ENCODE measurements at places on chromosomes 2 and 18.

GRCh38 chr18:24677011-24677410 lies 216.6 kb downstream of the HRH4 start:
- no peak for DNase-seq

- no peak for DNase-seq
Observed at GRCh38 chr18:32610176-32610575, 139.5 kb upstream of the GAREM1 start.

- DNase-seq = no peak
Observed at GRCh38 chr2:39780825-39781600, 2.0 kb upstream of the THUMPD2 start.

DNA sequence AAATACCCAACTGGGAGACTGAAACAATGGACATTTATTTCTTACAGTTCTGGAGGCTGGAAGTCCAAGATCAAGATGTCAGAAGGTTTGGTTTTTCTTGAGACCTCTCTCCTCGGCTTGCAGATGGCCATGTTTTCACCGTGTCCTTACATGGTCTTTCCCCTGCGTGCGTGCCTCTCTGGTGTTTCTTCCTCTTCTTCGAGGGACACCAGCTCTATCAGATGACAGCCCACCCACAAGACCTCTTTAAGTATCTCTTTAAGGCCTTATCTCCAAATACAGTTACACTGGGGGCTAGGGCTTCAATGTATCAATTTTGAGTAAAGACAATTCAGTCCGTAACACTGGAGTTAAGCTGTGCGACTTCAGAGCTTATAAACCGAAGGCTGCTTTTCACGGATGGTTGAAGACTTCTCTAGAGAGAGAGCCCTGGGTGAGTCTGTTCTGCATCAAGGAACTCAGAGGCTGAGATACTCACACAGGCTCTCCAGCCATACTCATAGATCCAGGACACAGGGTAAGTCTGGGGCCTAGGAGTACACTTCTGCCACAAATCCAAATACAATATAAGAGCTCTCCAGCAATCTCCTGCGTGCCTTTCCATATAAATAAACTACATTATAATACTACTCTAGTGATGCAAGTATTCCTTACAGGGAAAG lies 339.9 kb upstream of the PKDCC start:
- DNase-seq = no peak

DNA sequence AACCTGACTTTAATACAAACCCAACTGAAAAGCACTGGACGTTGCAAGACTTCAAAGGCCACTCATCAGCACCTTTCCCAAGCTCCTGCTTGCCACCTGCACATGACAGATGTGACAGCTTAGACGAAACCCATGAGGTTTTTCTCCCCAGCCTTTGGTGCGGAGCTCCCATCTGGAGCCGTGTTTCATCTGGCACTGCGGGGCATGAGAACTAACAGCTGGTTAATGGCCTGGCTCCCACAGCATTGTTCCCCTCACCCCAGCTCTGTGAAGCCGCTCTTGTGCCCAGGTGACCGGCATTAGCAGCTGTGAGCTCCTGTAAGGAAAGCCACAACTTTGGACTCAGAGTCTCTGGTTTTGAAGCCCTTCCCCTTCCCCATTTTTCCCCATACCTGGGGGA lies 50.9 kb downstream of the GALR1 start:
- DNase-seq = no peak

DNA sequence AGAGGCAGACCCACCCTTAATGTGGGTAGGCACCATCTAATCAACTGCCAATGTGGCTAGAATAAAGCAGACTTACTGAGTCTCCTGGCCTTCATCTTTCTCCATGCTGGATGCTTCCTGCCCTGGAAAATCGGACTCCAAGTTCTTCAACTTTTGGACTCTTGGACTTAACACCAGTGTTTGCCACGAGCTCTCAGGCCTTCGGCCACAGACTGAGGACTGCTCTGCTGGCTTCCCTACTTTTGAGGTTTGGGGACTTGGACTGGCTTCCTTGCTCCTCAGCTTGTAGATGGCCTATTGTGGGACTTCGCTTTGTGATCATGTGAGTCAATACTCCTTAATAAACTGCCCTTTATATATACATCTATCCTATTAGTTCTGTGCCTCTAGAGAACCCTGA lies 21.9 kb downstream of the ST8SIA5 start:
- no peak for DNase-seq

- DNase-seq = no peak
Observed at GRCh38 chr2:169702996-169703395, 8.7 kb downstream of the PHOSPHO2 start.

GRCh38 chr2:192128655-192129054 lies 66.1 kb downstream of the TMEFF2 start:
- DNase-seq = no peak

DNA sequence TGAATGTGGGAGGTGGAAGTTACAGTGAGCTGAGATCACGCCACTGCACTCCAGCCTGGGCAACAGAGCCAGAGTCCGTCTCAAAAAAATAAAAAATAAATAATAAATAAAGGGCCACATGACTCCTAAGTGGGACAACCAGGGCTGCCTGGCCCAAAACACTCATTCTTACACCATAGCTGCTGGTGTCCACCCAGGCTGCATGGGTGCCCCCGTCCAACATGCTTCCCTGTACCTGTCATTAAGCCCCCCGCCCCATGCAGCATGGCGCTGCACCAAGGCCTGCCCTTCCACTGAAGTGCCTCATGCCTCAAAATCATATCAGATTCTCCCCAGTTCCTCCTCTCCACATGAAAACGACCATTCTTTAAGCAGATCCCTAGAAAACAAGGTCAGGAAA lies 10.8 kb downstream of the GALM start:
- DNase-seq = no peak

- DNase-seq = no peak
Observed at GRCh38 chr18:56910237-56910636, 236.7 kb upstream of the BOD1L2 start.

- DNase-seq = no peak
Observed at GRCh38 chr2:16655905-16656642, 9.6 kb downstream of the CYRIA start.

GRCh38 chr18:30450927-30451326 lies 591.6 kb downstream of the DSC3 start:
- DNase-seq = no peak

DNA sequence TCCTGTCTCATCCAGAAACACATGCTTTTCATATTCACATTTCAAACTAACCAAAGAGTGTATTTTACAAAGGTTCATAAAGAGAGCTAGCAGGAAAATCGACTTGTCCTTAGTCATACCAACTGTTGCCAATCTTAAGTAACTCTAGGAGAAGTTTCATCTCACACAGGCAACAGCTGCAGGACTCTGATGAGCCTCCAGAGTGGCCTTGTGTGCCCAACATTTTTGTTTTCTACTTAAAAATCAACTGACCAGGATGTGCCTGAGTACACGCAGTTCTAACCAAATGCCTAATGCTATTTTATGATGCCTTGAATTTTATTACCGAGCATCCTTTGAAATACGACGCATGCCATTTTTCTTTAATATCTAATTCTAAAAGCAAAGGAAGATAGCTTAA lies 595.9 kb upstream of the LRRTM4 start:
- no peak for DNase-seq

DNA sequence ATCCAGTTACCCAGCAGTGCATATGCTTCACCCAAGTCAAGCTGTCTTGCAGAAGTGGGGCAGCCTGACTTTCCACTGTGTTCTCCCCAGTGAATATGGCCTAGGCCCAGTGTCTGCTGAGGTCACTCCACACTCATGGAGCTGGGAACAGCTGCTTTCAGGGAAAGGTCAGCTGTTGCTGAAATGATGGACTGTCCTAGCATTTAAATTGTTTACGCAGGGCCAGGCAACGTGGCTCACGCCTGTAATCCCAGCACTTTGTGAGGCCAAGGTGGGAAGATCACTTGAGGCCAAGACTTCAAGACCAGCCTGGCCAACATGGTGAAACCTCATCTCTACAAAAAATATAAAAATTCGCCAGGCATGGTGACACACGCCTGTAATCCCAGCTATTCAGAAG lies 86.5 kb downstream of the LIPG start:
- no peak for DNase-seq

DNA sequence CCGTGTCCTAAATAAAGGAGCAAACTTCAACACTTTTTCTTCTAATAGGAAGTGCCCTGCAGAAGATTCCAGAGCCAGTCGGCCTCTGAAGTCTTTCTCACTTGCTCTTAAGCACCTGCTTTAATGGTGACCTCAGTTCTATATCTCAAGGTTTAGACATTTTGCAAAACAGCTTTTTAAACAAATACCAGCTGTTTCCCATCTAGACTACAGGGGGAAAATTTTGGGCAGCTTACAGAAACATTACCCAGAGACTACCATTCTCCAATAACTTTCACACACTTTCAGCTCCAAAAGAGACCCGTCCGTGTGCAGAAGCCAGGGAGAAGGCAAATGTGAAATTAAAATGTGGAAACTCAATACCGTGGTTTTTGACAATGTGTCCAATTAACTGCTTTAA lies 285.3 kb upstream of the CCDC68 start:
- DNase-seq = no peak

- no peak for DNase-seq
Observed at GRCh38 chr2:74007711-74008110, 23.0 kb downstream of the TET3 start.

- DNase-seq = no peak
Observed at GRCh38 chr2:180717588-180717987, 262.8 kb upstream of the UBE2E3 start.

GRCh38 chr2:16665748-16666448 lies at the start of gene CYRIA:
TSS of gene CYRIA (minus strand) at chr2:16665834. CDS start at chr2:16588119, 77,715 bp downstream.
- DNase-seq = no peak

GRCh38 chr2:88765154-88765888 lies 73.8 kb downstream of the RPIA start:
- no peak for DNase-seq

- no peak for DNase-seq
Observed at GRCh38 chr2:172438741-172439508, 11.5 kb downstream of the ITGA6 start.

DNA sequence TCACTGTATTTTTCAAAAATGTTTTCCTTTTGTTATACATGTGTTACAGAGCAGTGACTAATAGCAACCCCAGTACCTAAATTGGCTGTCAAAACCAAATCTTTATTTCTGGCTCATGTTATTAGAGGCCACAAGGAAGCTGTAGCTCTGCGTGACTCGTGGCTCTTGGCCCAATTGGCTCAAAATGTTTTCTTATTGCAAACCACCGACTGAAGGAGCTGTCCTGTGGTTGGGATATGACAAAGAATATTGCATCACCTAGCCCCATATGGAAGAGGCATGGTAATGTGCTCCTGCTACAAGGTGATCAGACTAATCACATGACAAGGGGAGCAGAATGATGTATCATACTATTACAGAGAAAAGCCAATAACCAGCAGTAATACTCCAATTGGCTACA lies 1058.5 kb downstream of the CBLN2 start:
- no peak for DNase-seq

GRCh38 chr2:132731441-132731840 lies 61.4 kb upstream of the LYPD1 start:
- no peak for DNase-seq

DNA sequence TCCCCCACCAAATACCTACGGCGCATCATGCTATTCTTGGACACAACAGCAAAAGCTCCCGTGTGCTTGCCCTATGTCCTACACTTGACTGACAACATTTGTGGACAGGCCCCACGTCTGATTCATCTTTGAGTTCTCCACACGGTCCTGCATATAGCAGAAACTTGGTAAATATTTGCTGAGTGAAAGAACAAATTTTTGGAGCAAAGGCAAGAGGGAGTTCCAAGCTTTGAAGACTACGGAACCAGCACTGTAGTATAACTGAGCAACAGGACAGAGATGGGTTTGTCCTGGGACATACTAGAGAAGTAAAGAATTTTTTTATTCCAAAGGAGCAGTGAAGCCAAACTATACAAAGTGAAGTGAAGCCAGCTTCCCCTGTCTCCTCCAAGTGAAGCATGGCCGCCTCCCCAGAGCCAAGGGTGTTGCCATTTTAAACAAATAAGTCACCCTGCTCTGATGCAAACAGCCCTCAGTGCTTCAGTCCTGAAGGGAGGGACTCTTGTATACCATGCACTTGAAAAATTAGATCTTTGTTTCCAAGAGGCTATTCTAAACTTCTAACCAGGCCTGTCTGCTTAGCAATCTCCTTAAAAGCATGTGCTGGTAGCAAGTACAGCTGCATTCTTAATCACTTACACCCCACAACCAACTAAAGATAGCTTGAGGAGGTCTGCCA lies 35.9 kb downstream of the SPRED2 start:
- DNase-seq = no peak

GRCh38 chr2:141925511-141925910 lies 205.3 kb downstream of the LRP1B start:
- DNase-seq = no peak

GRCh38 chr2:130911482-130911881 lies 74.8 kb downstream of the ARHGEF4 start:
- no peak for DNase-seq

- no peak for DNase-seq
Observed at GRCh38 chr2:167310442-167310841, 422.2 kb downstream of the XIRP2 start.

DNA sequence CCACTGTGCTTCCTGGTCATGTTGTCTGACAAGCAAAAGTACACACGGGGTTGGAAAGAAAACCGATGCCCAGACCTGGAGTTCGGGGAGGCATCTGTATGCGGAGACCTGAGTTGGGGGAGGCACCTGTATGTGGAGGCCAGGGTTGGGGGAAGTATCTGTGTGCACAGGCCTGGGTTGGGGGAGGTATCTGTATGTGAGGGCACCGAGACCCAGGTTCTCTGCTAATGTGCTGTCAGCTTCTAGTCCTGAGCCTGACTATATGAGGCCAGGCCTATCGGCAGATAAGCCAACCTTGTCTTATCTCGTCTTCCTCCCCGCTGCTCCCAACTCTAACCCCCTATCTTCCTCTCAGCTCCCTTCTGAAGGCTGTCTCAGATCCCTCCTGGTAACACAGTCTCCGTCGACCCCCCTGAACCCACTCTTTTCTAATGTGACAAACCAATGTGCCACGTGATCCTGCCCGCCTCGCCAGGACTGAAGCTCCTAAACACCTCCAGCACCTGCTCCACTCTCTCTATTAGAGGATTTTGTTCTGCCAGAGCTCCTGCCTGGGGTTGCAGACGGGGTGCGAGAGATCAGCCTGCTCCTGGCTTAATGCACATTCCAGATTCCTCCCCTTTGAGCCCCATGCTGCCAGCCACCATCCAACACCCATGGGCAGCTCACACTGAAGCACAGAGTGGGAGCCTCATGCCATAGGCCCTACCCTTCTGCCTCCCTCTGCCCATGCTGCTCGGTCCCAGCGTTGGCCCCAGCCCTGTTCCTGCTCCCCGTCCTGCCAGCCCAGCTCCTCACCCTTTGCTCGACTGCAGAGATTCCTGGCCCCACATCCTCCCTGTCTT lies 188.4 kb downstream of the SH3BP4 start:
- no peak for DNase-seq

GRCh38 chr18:77206676-77207374 lies 42.8 kb upstream of the GALR1 start:
- no peak for DNase-seq

- DNase-seq = no peak
Observed at GRCh38 chr18:9086015-9086414, 16.5 kb upstream of the NDUFV2 start.

GRCh38 chr2:128797533-128797932 lies 478.9 kb upstream of the HS6ST1 start:
- DNase-seq = no peak

All from KG1 (cell line).